Amniotic epithelial cell (primary cell): ENCODE measurements at places on chromosomes 2 and 18.
A peak's percentile ranks its signal among the peaks of the same experiment; 100 is the strongest.

DNA sequence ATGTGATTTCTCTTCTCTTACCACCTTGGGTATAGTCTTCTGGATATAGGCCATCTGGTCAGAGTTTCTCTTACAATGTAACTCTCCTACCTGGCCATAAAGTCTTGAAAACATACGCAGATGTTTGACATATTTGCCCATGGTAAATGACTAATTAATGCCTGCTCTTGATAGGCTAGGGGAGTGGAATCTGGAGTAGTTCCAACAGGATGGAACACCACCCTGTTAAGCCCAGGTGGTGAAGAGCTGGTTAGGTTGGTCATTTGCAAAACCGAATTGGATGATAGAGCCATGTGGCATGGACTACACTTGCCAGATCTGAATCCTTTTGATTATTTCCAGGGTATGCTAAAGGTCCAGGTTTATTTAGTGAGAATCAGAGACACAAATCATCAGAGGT lies 36.5 kb downstream of the HADHB start:
- DNase-seq, result no peak

- no peak for DNase-seq
These were observed 39.7 kb downstream of the SH3YL1 start for GRCh38 chr2:223971-224760.

DNA sequence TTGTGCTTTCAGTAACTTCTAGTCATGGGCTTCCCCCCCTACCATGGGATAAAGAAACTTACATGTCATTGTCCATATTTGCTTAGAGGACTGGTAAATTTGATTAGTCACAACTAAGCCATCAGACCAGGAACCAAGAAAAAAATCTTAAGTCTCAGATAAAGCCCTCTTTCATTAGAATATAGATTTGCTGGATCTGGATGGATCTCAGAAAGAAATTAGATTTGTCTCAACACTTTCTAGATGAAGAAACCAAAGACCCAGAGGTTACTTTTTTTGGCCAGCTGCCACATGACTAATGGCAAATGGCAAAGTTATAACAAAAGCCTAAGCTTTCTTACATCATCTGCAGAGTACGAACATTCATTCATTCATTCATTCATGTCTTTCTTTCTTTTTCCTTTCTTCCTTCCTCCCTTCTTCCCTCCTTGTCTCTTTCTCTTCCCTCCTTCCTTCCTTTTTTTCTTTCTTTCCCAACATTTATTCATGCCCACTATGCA lies 60.2 kb downstream of the CDCA7 start:
- peak; percentile 49 for DNase-seq

DNA sequence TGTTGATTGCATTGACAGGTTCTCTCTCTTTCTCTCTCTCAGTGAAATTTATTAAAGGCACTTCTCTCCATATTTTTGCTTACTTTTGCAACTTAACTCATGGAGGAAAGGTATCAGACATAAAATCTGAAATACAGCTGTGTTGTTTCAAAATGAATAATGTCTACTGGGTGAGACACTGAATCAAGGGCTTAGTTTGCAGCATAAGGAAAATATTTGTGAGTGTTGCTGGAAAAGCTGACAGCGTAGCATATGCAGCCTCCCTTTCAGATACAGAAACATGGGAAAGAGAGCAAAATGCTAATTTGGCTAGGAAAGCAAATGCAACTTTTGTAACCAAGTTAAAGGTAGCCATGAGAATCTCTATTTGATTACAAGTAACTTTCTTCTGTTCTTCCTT lies 81.5 kb upstream of the COL3A1 start:
- DNase-seq, result peak; percentile 89

DNA sequence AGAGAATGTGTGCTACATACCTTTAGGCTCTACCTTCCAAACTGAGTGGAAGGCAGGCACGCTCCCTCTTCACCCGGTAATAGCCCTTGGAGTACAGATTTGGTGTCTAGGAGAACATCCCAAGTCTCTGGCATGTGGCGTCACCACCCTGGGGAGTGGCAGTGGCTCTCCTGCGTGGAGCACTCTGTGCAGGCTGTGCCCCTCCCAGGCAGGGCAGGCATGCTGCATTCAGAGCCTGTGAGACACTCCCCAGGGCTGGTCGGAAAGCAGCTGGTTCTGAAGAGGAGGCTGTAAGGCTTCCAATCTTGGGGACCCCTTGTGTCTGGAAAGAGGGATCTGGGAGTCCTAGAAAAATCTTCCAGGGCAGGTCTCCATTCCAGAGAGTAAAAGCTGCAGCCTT lies 193.3 kb downstream of the ANKRD30B start:
- no peak for DNase-seq

DNA sequence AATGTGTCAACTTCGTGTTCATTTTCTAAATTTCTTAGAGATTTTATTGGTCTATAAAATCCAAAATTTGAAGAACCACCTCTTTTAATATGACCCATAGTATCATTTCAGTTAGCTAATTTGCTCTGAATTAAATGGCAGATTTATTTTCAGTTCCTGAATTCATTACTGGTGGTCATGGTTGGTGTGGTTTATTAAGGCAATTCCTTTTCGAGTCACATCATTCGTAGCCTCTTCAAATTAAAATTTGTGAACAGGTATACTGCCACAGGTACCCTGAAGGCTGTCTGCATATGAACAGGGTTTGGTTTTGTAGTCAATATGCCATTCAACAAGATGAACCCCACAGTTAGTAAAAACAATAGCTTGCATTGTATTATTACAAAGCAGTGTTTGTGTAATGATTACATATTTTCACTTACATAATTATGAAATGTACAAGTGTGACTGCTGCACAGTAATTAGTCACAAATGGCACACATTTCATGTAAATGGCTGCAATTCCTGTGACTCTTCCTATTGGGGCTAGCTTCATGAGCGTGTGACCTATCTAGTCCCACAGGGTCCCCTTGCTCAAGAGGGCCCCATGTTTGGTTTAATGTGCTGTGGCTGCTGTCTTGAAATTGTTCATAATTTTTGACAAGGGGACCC lies 48.9 kb downstream of the CDC42EP3 start:
- no peak for DNase-seq

GRCh38 chr2:215435870-215436704 lies at the start of gene FN1:
Gene FN1 (minus strand): TSS chr2:215436068. CDS start chr2:215435802, 266 bp downstream.
- DNase-seq, result peak; percentile 93

DNA sequence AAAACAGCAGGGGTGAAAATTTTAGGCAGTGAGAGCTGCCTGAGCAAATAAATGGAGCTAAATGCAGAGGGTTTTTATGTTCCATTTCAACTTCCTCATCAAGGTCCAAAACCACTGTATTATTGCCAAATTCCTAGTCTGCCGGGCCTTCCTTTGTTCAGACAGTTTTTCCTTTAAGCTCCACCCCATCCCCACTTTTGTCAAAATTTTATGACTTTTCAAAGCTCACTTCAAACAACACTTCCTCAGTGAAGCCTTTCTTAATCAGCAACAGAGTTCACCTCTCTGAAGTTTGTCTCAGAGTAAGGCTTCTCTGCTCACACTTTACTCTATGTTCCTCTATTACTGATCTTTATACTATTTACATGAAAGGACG lies 81.3 kb downstream of the CERKL start:
- no peak for DNase-seq

DNA sequence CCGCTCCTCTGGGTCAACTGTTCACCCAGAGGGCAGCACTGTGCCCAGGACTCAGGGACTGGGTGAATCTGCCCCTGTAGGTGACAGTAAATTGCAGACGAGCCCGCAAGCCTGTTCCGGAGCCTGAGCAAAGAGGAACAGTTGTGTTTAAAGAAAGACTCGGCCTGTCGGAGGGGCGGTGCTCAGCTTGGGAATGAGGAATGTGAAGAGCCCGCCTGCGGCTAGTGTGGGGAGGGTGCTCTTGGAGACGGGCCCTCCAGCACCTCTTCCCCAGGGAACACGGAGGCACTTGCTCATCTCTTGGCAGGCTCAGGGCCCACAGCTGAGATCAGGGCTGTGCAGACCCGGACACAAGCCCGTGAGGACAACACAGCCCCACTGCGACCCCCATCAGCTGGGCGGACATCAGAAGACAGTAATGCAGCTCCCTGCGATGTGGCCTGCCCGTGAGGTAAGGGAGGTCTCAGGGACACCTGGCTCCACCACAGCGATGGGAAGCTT lies 299.0 kb downstream of the NDUFA10 start:
- DNase-seq, result no peak

DNA sequence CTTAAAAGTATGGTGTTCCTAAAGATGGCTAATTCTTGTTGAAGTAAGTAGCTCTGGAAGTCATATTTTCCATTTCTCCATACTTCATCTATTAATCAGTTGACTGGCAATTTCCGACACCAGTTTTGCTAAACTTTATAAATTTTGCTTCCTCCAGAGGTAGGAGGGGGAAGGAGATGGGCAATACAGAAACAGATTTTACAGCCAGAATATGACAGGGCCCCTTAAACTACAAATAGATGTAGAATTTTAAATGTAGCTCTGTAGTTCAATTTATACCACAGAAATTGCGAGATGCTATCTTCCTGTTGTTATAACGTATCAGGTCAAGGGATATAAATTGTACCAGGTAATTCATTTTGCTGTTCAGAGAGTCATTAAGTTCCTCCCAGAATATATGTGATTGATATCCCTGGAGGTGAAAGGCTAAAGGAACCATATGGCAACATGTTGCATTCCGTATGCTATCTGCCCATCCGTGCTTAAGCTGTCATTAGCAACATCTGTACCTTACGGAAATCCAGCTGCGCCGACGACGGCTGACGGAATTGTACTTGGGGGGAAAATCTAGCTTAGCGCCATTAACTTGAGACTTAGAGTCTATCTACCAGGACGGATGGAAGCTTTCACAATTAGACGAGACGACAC lies 8.4 kb upstream of the NR4A2 start:
- DNase-seq, result peak; percentile 15

GRCh38 chr2:35081622-35082015 lies 1274.0 kb upstream of the CRIM1 start:
- no peak for DNase-seq

GRCh38 chr2:40370007-40370395 lies 81.9 kb downstream of the SLC8A1 start:
- peak; percentile 44 for DNase-seq

- DNase-seq, result no peak
These were observed 188.1 kb downstream of the ARL4C start for GRCh38 chr2:234308813-234309195.

GRCh38 chr2:108986916-108987510 lies 2.0 kb downstream of the EDAR start:
- DNase-seq, result no peak

GRCh38 chr2:166351319-166351718 lies 24.4 kb downstream of the SCN9A start:
- peak; percentile 95 for DNase-seq

DNA sequence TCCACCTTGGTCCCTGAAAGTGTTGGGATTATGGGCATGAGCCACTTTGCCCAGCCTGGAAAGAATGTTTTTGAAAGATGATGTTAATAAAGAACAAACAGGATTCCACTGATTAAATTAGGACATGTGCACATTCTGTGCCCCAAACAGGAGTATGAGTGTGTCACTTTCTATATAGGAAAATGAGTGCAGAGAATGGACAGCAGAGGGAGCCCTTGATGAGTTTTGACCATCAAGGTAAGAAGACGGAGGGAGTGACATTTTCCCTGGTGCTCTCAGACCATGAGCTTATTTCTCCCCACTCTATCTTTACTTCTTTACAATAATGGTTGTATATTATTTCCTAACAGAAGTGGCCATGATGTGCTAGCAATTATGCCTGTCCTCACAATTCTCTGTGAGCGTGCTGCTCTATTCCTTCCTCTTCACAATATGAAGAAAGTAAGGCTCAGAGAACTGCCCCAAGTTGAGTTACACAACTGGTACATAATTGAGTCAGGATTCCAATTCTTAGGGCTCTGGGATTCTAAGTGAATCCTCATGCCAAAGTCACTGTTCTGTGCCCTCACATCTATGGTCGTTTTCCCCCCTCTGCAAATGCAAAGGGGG lies 20.6 kb downstream of the RPL37A start:
- DNase-seq, result peak; percentile 84

DNA sequence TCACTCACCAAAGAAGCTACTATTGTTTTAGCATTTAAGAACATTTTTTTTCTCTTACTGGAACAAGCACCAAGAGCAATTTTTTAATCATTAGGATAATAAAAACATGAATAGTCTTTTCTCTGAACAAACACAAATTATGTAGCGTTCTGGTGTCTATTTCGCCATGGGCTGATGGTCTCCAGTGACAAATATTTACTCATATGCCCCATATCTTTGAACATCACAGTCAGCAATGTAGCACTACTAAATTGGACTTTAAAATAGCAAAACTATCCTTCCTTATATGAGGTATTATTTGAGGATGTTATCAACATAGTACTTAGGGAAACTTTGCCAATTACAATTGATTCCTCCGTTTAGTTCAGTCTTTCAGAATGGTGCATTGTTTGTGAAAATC lies 1326.0 kb upstream of the ZEB2 start:
- DNase-seq, result no peak

GRCh38 chr2:179020156-179020750 lies 29.7 kb downstream of the CCDC141 start:
- no peak for DNase-seq

DNA sequence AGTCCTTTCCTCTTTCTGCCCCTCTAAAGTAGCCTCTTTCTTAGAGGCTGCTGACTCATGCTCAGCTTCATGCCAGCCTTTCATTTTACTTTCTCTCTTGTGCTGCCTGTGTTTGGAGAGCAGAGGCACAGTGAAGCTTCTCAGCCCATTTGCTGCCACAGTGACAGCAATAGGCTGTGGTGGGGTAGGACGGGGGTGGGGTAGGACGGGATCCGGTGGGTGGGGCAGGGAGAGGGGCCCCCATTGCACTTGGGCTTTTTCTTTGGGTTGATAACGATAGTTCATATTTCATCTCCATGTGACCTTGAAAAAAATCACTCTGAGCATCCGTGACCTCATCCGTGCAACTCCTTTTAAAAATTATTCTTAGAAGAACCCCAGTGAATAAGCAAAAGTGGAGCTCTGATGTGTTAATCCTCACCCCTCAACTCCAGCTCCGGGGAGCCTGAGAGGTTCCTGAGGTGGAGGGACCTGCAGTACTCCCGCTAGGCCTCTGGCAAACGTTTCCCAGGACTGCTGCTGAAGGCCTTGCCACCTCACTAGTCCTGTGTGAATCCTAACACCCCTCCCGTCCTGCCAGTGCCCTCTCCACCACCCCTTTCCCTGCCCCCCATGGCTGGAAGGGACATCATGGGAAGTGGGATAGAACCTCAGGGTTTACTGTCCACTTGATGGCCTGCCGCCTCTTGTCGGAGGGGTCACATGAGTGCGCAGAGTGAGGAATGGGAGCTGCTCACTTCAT lies 70.8 kb downstream of the INPP4A start:
- DNase-seq, result peak; percentile 72

GRCh38 chr18:79733986-79734770 lies 54.6 kb downstream of the CTDP1 start:
- DNase-seq, result no peak

DNA sequence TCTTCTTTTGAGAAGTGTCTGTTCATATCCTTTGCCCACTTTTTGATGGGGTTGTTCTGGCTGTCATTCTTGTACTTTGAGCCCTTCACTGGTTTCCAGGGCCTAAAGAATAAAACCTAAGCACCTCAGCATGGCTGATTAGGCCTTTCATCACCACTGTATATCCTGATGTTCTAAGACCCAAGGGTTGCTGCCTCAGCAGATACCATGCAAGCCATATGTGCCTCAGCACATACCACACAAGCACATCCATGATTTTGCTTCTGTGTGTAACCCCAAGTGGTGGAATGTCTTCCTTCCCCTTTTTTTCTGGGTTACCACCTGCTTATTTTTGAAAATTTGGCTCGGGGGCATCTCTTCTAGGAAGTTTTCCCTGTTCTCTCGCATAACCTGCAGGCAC lies 11.4 kb downstream of the RBKS start:
- DNase-seq, result no peak

GRCh38 chr18:63378919-63379638 lies 12.1 kb upstream of the KDSR start:
- no peak for DNase-seq

GRCh38 chr18:64993695-64994094 lies 757.1 kb upstream of the CDH7 start:
- DNase-seq, result no peak

GRCh38 chr2:194464964-194465638 lies 1191.9 kb upstream of the SLC39A10 start:
- no peak for DNase-seq
